Iris pigment epithelial cell (primary cell): ENCODE measurements at places on chromosomes 16 and 17.
A peak's percentile ranks its signal among the peaks of the same experiment; 100 is the strongest.

- DNase-seq: peak; percentile 55
Measured at GRCh38 chr17:60231234-60231633, 81.5 kb downstream of the CA4 start.

- DNase-seq: no peak
Measured at GRCh38 chr16:56108056-56108471, 83.2 kb upstream of the GNAO1 start.

DNA sequence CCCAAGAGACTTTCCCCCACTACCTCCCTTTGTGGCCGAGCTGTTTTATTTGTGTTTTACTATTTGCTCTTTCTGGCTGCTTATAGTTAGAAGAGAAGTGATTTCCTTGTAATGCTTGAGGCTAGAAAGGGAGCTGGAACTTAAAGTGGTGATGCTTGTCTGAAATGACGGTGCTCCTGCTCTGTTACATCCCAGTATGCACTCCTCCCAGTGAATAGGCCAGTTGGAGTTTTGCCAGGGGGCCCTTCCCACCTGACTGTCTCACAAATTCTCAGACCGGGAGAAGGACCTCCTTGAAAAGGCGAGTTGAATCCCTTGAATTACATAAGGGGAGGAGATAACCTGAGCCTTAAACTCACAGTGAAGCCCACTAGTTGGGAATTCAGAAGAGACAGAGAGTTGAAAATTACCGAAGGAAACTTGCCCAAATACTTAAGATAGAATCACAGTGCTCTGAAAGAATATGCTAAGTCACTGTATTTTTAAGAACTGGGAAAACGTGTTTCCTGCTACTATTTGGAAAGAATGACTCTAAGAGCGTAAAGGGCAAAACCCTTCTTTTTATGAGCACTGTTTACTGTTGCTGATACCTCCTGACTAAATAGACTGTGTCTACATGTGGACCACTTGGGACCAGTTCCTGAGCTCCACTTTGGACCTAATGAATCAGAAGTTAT is 84.7 kb upstream of the CLEC3A start:
- DNase-seq: no peak

DNA sequence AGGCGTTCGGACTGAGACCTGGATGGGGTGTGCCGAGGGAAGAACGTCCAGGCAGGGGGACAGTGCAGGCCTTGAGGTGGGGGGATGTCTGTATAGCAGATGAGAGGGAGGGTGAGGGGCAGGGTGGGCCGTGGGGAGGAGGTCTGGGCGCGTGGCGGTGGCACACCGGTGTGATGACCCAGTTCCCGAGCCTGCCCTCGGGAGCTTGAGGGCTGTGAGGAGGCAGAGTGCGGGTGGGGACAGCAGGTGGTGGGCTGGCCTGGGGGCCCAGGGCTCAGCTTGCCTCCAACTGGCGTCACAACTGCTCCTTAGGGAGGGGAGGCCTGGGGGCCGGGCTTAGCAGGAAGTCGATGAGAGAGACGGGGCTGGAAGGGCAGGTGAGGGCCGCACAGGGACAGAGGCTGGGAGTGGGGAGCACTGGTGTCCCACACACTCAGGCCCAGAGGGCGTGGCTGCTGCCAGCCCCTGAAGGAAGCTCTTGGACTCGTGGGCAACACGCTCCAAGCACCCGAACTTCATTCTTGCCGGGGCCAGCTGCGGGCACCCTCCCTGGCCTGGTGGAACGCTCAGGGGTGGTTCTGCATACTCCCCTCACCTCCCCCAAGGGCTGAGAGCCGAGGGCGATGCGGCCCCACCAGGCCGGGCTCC is 6.5 kb downstream of the CACNA1H start:
- no peak for DNase-seq

DNA sequence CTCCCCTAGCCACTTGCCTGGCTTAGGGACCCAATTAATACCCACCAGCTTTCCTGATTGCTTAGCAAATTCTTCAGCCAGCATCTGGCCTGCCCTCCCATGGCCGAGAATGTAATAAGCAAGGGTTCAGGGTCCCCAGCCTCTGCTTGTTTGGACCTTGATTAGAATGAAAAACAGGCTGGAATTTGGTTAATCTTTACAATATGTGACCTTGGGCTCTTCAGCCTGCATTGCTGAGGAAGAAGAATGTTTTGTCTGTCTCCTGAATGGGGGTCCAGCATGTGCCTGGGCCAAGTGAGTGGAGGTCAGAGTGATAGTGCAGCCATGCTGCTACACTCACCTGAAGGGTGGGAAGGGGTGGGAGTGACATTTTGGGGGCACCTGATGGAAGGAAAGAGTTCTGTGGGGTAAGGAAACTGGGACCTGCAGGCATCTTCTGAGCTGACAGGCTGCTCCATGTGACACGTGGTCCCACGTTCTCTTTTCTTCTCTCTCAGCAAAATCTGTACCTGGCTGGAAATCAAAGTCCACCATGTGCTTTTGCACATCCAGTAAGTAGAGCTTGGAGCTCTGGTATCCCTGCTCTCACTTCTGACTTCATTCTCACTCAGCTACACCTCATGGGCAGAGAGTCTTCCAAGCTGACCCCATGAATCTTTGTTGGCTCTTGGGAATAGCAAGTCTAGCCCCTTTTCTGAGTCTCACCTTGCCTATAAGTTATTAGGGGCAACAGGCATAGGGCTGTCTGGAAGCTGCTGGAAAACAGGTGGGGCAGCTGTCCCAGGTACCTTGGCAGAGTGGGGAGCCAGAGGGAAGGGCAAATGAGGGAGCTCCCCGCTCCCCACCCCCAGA is 5.3 kb downstream of the TMEM106A start:
- no peak for DNase-seq

DNA sequence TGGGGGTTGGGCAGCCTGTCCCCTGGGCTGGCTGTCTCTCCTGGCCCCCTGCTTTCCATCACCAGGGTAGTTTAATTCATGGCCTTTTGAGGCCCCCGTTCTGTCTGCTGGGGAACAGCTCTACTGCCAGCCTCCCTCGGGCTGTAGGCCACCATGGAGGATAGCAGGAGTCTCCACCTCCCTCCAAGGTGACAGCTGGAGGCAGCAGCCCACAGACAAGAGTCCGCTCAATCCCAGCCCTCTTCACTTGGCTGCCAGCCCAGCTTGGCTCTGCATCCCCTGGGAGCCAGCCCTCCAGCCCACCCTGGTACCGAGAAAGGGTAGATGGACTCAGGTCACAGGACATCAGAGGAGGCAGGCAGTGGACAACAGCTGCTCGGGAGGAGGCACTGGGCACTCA is 194.6 kb upstream of the SDK2 start:
- no peak for DNase-seq

DNA sequence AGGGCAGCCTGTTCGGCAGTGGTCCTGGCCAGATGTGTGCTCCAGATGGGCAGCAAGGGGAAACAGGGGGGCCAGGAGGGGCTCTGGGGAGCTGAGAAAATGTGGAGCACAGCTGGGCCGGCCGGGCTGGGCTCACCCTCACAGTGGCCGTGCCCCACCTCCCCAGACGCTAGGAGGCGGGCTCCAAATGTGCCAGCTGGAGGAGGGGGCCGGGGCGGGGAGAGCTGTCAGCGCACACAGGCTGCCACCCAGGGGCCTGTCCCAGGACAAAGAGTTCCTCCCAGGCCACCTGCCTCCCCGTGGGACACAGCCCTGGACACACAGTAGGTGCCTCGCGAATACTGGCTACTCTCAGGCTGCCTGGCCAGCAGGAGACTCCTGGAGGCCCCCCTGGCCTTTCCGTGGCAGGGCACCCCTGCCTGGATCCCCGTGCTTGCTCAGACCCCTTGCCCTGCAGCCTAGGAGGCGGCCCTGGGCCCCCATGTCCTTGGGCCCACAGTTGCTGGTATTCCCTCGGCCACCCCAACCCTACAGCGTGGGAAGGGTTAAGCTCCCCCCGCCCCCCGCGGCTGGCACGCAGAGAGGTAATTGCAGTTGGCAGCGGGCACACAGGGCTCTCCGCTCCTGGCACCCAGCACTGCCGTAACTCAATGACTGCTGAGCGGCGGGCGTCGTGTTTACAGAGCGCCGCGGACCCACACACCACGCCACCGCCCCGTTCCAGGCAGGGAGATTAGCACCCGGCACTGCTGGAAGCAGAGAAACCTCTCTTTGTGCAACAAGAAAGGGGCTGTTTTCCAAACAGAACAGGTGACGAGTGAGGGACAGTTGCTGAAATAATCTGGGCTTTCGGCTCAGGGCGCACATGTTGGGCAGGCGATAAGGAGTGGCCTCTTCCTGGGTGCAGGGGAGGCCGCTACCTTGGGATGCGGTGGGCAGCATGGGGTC is 32.2 kb downstream of the BAHCC1 start:
- no peak for DNase-seq

DNA sequence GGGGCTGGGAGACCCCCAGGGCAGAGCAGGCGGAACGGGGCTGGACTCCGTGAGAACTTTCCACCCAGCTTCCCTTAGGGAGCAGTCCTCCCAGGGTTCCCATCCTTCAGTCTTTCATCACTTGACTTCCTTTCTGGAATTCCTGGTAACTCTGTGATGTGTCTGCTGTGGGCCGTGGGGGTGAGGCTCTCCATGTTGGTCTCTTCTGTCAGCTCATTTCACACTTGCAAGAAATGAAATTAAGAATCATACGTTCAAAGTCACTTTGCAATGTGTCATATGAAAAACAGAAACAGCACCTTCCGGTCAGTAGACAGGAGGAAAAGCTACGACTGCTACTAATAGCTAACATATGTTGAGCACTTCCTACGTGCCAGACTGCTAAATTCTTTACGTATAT is 5.4 kb upstream of the BBS2 start:
- peak; percentile 56 for DNase-seq

DNA sequence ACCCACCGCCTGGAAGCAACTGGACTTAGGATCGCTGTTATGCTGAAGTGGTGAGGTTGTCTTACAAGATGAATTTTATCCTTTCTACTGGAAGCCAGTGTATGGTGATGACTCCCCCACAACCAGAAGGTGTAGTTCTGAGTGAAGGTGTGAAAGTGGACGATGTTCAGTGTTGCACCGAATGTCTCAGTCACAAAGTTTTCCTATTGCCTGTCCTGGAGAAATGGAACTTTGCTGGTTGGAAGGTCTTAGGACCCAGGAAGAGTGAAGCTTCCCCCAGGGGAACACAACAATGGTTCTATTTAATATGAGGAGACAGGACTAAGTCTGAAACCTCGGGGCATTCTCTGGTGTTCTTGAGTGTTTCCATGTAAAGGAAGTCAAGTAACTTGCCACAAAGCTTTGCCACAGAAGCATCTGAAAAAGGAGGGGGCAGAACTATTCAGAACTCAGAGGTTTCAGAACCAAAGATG is 44.2 kb downstream of the USP22 start:
- DNase-seq: peak; percentile 9

DNA sequence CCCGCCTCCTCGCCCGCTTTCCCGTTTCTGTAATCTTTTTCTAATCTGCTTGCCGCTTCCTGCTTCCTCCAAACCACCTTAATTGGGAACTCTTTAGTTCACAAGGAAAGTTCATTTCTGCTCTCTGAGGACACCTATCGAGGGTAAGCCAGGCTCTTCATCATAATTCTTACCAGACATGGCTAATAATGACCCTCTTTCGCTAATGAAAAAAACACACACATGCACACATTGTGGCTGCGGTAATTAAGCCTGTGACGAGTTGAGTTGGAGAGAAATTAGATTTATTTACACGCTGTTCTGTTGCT is 100.6 kb downstream of the ZNF423 start:
- peak; percentile 48 for DNase-seq

GRCh38 chr16:87840271-87840978 is 28.9 kb downstream of the SLC7A5 start:
- peak; percentile 58 for DNase-seq

- no peak for DNase-seq
Measured at GRCh38 chr16:73021866-73022495, 25.9 kb downstream of the ZFHX3 start.

- DNase-seq: peak; percentile 11
Measured at GRCh38 chr16:86806838-86807351, 228.5 kb downstream of the FOXL1 start.

DNA sequence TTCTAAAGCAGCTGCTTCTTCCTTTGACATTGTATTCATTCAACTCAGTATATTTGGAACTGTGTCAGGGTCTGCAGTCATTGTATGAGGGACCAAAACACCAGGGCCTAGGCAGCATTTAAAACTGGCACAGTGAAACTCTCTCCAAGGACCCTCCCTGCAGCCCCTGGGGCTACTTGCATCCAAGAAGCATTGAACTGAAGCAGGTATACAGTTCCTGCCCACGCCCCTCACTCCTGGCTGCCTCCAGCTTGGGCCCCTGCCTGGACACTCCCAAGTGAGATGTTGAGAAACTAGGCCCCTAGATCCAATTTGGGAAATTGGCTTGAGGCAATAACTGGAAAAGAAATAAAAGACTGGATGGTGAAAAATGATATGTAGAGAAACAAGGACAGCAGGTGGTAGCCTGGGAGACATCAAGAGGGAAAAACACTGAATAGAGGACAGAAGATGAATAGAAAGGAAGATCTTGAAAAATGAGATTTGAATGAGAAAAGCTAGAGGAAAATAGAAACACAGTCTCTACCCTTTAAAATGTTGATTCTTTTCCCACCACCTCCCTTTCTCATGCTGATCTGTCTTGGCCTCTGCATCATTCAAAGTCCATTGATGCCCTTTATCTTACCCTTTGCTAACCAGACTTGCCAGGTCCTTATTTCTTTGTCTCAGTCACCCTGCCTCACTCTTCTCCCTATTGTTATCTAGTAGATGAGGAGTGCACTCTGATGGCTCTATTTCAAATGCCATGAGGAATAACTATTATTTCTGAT is 368.8 kb upstream of the CDH8 start:
- DNase-seq: no peak

- no peak for DNase-seq
Measured at GRCh38 chr17:82374626-82375331, 3.2 kb downstream of the UTS2R start.

DNA sequence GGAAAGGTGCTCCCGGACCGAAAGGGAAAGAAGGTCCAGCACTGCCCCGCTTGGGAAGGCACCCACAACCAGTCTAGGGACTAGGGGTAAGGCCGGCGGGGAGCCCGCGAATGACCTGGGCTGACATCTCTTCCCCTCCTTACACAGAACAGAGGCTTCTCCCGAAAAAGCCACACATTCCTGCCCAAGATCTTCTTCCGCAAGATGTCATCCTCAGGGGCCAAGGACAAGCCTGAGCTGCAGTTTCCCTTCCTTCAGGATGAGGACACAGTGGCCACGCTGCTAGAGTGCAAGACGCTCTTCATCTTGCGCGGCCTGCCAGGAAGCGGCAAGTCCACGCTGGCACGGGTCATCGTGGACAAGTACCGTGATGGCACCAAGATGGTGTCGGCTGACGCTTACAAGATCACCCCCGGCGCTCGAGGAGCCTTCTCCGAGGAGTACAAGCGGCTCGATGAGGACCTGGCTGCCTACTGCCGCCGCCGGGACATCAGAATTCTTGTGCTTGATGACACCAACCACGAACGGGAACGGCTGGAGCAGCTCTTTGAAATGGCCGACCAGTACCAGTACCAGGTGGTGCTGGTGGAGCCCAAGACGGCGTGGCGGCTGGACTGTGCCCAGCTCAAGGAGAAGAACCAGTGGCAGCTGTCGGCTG is 1.5 kb downstream of the CNP start:
- no peak for DNase-seq

- DNase-seq: no peak
Measured at GRCh38 chr17:28544402-28545140, 7.9 kb downstream of the UNC119 start.

GRCh38 chr16:17812771-17813170 is 342.0 kb upstream of the XYLT1 start:
- DNase-seq: no peak

GRCh38 chr17:34356194-34356593 is at the start of gene CCL13:
CCL13 (plus strand) TSS chr17:34356480; CDS start chr17:34356527, 47 bp downstream.
- no peak for DNase-seq
